RWPE2 (cell line): ENCODE measurements at places on chromosomes 16 and 17.

GRCh38 chr17:36000732-36001109 lies 632 bp downstream of the CCL15 start:
- no peaks in the 10 kb centered on the region for H3K27me3 ChIP-seq
- H3K27ac ChIP-seq: no peak overlapping the region
- no peak for DNase-seq
- H3K36me3 ChIP-seq: no peaks in the 10 kb centered on the region
- no peaks in the 10 kb centered on the region for H3K4me1 ChIP-seq

DNA sequence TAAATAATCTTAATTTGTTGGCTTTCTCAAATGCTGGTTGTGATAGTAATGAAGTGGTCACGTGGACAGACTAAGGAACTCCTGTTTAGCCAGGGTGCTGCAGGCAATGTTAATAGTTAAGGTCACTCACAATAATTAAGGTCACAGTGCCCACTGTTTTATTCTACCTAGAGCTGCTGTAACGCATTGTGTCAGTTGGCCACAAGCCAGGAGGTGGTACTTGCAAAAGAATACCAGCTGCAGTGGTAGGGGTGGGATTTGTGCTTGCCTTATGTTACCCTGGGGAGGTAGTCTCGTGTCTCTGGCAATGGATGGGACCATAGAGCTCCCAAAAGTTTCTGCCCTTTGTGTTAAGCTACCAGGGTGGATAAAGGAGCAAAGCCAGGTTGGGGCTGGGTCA lies 969.1 kb upstream of the CDH8 start:
- DNase-seq: no peak
- H3K27me3 ChIP-seq: no peaks in the 10 kb centered on the region
- no peaks in the 10 kb centered on the region for H3K4me1 ChIP-seq

DNA sequence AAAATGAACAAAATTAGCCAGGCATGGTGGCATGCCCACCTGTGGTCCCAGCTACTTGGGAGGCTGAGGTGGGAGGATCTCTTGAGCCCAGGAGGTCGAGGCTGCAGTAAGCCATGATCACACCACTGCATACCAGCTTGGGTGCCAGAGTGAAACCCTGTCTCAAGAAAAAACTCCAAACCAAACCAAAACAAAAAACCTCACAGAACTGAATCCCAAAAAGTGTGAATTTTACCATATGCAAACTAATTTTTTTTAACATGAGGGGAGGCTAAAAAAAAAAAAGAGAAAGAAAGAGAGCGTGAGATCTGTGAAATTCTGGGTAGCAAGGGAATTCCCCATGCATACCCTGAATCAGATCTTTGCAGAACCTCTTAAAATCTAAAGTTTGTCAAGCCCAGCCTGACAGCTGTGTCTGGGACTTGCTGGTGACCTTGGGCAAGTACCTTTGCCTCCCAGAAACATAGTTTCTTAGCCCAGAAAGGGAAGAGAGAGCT lies 17.1 kb upstream of the CDH1 start:
- DNase-seq: no peak
- H3K4me3 ChIP-seq: no peak overlapping the region
- no peak overlapping the region for H3K27ac ChIP-seq
- H3K4me1 ChIP-seq: no peaks in the 10 kb centered on the region
- H3K36me3 ChIP-seq: no peaks in the 10 kb centered on the region

GRCh38 chr17:57624386-57624785 lies 120.7 kb downstream of the CCDC182 start:
- DNase-seq: no peak
- H3K27me3 ChIP-seq: no peaks in the 10 kb centered on the region
- no peak overlapping the region for H3K27ac ChIP-seq

- no peak overlapping the region for H3K27ac ChIP-seq
- no peaks in the 10 kb centered on the region for H3K4me1 ChIP-seq
- H3K27me3 ChIP-seq: no peaks in the 10 kb centered on the region
- H3K36me3 ChIP-seq: no peaks in the 10 kb centered on the region
- DNase-seq: no peak
- H3K4me3 ChIP-seq: no peak overlapping the region
Measured at GRCh38 chr17:395179-395578, 42.6 kb upstream of the RPH3AL start.

- no peaks in the 10 kb centered on the region for H3K36me3 ChIP-seq
- H3K27me3 ChIP-seq: no peaks in the 10 kb centered on the region
- no peaks in the 10 kb centered on the region for H3K4me1 ChIP-seq
- H3K4me3 ChIP-seq: no peak overlapping the region
- DNase-seq: no peak
- no peak overlapping the region for H3K27ac ChIP-seq
Measured at GRCh38 chr17:27628376-27628775, 2.6 kb upstream of the LGALS9 start.

GRCh38 chr16:49556249-49556605 lies 182.6 kb downstream of the C16orf78 start:
- H3K4me1 ChIP-seq: no peaks in the 10 kb centered on the region
- H3K27me3 ChIP-seq: peaks cover 28% of the 10 kb centered on the region
- DNase-seq: no peak
- H3K27ac ChIP-seq: no peak overlapping the region
- H3K4me3 ChIP-seq: no peak overlapping the region
- H3K36me3 ChIP-seq: no peaks in the 10 kb centered on the region

- H3K4me3 ChIP-seq: no peak overlapping the region
- no peaks in the 10 kb centered on the region for H3K4me1 ChIP-seq
- H3K27me3 ChIP-seq: no peaks in the 10 kb centered on the region
Measured at GRCh38 chr16:78583441-78583840, 484.0 kb downstream of the WWOX start.
